ENCODE measurements at places on chromosomes 1 and 21.

- peak; percentile 71 for DNase-seq
Measured at GRCh38 chr1:91844862-91845528, 41.0 kb downstream of the TGFBR3 start.

DNA sequence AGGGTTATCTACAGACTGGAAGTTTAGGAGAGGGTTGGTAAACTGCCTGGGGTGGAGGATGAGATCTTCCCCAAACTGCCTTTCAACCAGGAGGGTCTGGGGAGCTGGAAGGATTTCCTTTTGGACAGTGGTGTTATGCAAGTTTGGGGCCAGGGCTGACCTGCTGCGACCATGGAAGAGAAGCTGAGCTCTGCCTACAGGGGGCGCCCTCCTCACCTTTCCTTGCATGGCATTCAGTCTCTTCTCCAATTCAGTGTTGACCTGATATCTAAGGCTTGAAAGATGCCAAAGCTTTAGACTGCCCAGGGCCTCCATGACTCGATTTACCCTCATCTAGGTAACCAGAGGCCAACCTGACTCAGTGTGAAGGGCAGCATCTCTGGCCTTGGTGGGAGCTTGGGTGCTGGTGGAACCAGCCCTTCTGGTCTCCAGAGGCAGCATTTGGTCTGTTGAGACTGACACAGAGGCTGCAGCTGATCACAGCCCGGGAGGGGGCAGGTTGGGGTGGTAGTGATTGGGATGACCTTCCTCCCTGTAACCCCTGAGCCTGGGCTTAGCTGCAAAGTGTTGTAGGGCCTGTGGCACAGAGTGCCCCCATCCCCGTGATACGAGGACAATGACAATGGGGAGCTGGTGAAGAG, 170.0 kb downstream of the GRIK3 start:
- DNase-seq, result no peak

- no peak for DNase-seq
Measured at GRCh38 chr21:28253961-28254360, 738.7 kb downstream of the LTN1 start.

GRCh38 chr1:226548256-226549093, at the start of gene STUM:
Gene STUM, plus strand, starts transcription at chr1:226548764. Its CDS starts 141 bp downstream, at chr1:226548905.
- no peak for DNase-seq

- no peak for DNase-seq
Measured at GRCh38 chr1:232923739-232924386, 26.5 kb upstream of the NTPCR start.

DNA sequence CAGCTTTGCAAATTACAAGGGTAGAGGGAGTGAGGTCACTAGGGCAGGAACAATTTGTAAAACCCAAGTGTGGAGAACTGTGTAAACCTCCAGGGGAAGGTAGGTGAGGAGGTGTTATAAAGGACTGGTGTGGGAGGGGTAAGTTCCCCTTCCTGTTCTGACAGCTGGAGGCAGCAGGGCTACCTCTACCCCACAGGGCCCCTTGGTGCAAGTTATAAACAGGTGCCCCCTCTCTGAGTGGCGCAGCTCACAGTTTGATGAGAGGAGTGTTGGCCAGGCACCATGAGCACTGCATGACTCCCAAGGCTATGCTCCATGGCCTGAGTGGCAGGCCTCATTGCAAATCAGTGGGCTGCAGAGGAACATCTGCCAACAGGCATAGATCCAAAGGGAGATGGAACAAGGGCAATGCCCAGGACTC, 41.0 kb downstream of the MFSD2A start:
- DNase-seq, result no peak

GRCh38 chr1:177849579-177850290, 120.1 kb downstream of the SEC16B start:
- no peak for DNase-seq

DNA sequence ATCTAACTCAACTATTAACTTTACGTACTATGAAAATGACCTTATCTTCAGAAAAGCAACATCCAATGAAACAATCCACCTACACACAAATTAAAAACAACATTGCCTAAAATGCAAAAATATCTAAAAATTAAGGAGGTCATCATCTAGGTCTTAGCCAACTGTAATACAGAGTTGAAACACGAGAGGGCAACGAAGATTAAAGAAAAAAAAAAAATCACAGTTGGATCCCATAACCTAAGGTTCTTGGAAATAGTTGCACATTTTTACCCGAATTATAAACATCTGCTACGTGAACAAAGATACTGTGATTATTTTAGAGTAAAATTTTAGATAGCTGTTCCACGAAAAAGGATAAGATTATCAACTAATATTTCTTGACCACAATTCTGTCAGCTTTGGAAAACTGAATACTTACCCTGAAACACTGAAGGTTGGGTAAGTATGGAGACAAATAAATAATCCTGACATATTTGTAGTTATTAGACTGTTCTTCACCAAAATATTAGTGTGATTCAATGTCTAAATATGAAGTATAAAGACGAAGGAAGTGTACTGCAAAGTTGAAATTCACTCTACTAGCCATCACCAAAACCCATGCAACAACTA, 88.0 kb upstream of the AK4 start:
- peak; percentile 53 for DNase-seq

DNA sequence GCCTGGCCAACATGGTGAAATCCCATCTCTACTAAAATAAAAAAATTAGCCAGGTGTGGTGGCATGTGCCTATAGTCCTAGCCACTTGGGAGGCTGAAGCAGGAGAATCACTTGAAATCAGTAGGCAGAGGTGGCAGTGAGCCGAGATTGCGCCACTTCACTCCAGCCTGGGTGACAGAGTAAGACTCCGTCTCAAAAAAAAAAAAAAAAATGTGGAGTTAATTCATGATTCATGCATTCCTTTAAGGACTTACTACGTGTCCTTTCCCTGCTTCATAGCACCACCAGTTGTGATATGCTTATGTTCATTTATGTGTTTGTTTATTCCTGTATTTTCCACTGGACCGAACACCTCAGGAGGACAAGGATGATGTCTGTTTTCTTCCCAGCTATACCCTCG, 12.7 kb upstream of the PRELP start:
- no peak for DNase-seq

DNA sequence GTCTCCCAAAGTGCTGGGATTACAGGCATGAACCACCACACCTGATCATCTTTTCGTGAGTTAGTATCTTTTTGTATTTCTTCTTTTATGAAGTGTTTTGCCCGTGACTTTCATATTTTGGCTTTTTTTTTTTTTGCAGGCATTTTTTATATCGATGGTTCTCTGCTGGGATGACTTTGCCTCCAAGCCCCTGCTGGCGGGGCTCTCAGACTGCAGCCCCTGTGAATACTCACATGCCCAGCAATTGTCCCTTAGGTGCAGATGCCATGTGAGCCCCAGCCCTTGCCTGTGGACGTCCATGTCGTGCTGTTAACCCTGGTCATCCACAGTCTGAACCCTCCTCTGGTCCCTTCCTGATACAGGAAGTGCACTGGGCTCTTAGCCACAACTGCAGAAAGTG, 21.7 kb downstream of the CRYAA start:
- DNase-seq, result no peak

DNA sequence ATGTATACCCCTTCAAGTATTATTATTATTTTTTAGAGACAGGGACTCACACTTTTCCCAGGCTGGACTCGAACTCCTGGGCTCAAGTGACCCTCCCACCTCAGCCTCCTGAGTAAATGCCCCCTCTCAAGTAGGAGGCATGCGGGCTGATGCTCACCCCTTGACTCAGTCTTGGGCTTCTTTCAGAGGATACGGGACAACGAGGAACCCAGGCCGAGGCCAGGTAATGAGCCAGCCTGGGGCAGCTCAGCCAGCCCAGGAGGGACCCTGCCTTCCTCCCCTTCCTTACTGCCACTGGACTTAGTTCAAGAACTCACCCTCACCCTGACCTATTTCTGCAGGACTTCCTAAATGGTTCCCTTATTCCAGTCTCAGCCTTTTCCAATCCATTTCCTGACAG, 198.0 kb upstream of the MAP1LC3C start:
- DNase-seq, result no peak

DNA sequence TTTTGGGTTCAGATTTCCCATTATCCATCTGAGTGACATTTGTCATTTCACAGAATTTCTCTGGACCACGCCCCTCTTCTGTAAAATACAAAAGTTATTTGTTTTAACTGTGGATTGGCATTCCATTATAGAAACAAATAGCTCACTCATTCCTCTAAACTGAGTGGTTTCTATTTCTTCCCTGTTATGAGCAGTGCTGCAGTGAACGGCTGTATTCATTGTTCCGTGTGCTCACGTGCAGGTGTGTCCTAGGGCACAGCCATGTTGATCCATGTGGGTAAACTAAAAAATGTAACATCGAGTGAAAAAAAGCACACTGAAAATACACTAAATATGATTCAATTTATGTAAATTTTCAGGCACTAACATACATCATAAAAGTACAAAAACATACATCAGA, 27.0 kb upstream of the IL12RB2 start:
- no peak for DNase-seq

DNA sequence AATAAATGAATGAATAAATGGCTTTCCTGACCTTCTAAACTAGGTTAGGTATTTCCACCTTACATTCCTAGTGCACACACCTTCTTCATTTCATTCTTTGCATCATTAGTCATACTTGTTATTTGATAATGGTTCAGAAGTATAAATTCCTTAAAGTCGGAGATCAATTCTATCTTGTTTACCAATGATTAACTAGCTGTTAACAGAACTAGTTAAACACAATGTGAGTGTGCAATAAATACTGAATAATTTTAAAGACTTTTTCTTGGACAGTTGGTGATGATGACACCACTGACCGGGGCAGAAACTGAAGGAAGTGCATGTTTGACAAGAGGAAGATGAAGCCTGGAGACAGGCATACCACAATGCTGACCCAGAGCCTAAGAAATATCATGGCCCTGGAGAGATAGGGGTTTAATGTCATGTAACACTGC, 207.1 kb upstream of the DEPDC1 start:
- no peak for DNase-seq

- DNase-seq, result no peak
Measured at GRCh38 chr1:230861489-230861888, 6.8 kb downstream of the C1orf198 start.

GRCh38 chr21:32499249-32500055, 85.9 kb downstream of the TCP10L start:
- DNase-seq, result peak; percentile 28

DNA sequence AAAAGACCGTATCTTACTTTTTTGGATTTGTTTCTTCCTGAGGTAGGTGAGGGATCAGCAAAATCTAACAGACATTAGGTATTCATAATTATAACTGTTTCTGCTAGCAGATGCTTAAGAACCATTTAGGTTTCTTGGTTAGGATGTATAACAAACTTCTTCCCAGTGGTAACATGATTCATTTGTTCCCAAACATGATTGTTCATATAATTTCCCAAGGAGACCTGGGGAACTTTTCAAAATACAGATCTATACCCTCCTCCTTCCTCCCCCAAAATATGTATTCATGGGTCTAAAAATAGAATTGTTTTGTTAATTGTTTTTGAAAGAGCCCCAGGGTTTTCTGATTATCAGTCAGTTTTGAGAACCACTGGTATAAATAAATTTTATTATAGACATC, 228.2 kb downstream of the COP1 start:
- no peak for DNase-seq

DNA sequence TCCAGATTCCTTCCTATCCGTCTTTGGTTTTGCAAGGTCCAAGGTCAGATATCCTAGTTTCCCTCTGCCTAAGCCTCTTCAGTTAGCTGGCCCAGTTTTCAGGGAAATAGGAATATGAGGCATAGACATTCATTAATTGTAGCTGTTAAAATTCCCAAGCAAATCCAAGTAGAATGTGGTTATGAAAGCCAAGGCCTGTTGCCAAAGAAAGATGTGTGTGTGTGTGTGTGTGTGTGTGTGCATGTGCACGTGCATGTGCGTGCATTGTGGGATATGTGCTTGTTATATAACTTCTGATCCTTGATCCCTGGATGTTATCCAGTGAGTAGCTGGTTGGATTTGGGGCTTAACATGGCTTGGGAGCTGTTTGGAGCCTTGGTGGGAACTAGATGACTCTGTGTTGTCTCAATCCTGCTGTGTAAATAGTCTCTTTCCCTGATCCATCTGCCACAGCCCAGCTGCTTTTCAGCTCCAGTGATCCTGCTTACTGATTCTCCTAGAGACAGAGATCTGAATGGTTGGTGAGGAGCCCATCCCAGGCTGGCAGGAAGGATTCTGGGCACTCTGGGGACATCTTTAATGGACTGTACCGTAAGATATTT, 70.6 kb upstream of the GCLM start:
- DNase-seq, result peak; percentile 89

DNA sequence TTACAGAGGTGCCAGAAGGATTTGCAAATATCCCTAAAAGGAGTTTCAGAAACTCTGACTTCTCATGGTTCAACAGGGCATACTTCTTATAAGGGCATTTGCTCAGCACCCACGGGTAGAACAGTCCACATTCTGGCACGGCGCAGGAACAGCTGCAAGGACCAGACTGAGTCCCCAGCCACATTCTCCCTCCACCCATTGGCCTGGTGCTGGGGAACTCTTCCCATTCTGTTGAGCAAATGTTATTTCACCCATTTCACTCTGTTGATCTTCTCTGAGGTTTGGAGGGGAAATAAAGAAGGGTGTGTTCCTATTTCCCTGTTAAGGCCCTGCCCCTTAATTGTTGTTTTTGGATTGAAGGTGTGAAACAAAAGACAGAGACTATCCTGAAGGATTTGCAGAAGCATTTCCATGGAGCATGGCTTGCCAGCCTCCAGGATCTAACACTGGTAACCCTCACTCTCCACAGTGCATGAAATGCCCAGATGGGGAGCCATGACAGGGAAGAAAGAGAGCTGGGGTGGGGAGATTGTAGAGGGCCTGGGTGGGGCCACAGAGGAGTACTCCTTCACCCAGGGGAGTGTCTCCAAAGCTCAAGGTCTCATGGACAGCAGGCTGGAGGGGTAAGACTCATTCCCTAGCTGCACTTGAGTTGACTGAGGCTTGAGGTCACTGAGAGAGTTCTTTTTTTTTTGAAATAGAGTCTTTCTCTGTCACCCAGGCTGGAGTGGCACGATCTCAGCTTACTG, 35.0 kb downstream of the INAVA start:
- peak; percentile 86 for DNase-seq

DNA sequence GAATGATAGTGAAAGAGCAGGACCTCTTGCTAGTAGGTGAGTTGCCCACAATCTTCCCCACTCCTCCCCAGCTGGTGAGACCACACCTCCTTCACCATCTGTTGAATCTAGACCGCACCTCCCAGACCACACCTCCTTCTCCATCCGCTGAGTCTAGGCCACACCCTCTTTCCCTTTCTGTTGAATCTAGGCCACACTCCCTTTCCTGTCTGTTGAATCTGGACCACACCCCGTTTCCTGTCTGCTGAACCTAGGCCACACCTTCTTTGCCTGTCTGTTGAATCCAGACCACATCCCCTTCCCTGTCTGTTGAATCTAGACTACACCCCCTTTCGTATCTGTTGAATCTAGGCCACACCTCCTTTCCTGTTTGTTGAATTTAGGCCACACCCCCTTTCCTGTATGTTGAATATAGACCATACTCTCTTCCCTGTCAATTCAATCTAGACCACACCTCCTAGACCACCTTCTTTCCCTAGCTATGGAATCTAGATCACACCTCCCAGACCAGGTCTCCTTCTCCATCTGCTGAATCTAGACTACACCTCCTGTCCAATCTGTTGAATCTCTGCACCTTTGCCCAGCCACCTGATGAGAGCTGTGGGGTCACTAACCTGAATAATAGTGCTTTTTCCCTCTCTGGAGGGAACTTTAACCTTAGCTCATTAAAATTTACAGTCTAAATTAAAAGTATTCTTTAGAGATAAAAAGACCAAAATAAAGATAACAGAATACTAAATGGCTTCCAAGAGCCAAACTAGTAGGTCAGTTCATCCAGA, 116.3 kb downstream of the DAB1 start:
- DNase-seq, result no peak
